Glutamatergic neuron (in vitro differentiated cells): ENCODE measurements at places on chromosomes 5 and 9. TPM values are rescaled to one million over a fixed set of nuclear protein-coding genes. Genes with fewer than 3 reads are reported as not detected.

SNCAIP gene
- 6.7 TPM for total RNA-seq

AJM1 gene
- 15.3 TPM for total RNA-seq

KCNV2 gene
- not detected for total RNA-seq

- no peaks in the 10 kb centered on the region for H3K27me3 ChIP-seq
- H3K36me3 ChIP-seq = no peaks in the 10 kb centered on the region
- H3K27ac ChIP-seq = no peak overlapping the region
- no peak overlapping the region for H3K4me3 ChIP-seq
- no peak for DNase-seq
Observed at GRCh38 chr5:7827610-7828009, 23.3 kb downstream of the CFAP90 start.

DNA sequence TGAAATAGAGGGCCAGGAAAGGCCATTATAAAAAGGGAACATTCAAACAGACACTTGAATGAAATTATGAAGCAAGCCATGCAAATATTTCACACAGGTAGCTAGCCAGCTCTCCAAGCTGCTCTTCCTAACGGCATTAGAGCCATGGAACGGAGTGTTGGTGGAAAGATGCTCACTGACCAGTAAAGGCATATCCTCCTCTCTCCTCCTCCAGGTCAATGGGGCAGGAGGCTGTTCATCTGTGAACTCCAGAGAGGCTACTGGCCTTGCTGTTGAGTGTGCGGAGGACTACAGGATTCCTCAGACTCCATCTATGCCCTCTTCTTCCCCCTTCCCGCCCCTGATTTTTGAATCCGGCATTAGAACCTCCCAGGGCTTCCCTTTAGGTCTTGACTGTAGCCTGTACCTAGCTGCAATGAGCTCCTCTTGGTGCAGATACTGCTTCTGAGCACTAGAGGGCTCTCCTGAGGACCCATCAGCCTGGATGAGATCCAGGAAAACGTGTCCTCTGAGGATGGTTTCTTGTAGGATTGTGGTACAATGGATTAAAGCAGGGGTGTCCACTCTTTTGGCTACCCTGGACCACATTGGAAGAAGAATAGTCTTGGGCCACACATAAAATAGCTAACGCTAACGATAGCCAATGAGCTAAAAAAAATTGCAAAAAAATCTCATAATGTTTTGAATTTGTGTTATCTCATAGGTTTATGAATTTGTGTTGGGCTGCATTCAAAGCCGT is 162.2 kb downstream of the SREK1 start:
- DNase-seq = peak; percentile 60
- no peaks in the 10 kb centered on the region for H3K27me3 ChIP-seq
- H3K36me3 ChIP-seq = no peaks in the 10 kb centered on the region
- peaks cover 20% of the 10 kb centered on the region for H3K4me1 ChIP-seq
- no peak overlapping the region for H3K4me3 ChIP-seq
- no peak overlapping the region for H3K27ac ChIP-seq

- no peak for DNase-seq
- H3K4me1 ChIP-seq = peaks cover under 1% of the 10 kb centered on the region
- no peaks in the 10 kb centered on the region for H3K27me3 ChIP-seq
- peaks cover 14% of the 10 kb centered on the region for H3K36me3 ChIP-seq
Observed at GRCh38 chr5:32331217-32331934, 18.6 kb upstream of the MTMR12 start.

- H3K27me3 ChIP-seq = no peaks in the 10 kb centered on the region
- no peaks in the 10 kb centered on the region for H3K4me1 ChIP-seq
- no peaks in the 10 kb centered on the region for H3K36me3 ChIP-seq
Observed at GRCh38 chr5:109516390-109516789, 106.6 kb upstream of the PJA2 start.

- H3K4me3 ChIP-seq = no peak overlapping the region
- H3K27ac ChIP-seq = no peak overlapping the region
- no peaks in the 10 kb centered on the region for H3K4me1 ChIP-seq
- DNase-seq = no peak
- H3K27me3 ChIP-seq = no peaks in the 10 kb centered on the region
Observed at GRCh38 chr5:95111141-95111540, 173.8 kb downstream of the MCTP1 start.

GRCh38 chr9:130183133-130183762 is 11.0 kb downstream of the NCS1 start:
- no peaks in the 10 kb centered on the region for H3K36me3 ChIP-seq
- peak; percentile 32 for DNase-seq
- peaks cover 32% of the 10 kb centered on the region for H3K4me1 ChIP-seq
- peaks cover 10% of the 10 kb centered on the region for H3K27me3 ChIP-seq
